AG10803 (cell line): ENCODE measurements at places on chromosomes 6 and 20.

DNA sequence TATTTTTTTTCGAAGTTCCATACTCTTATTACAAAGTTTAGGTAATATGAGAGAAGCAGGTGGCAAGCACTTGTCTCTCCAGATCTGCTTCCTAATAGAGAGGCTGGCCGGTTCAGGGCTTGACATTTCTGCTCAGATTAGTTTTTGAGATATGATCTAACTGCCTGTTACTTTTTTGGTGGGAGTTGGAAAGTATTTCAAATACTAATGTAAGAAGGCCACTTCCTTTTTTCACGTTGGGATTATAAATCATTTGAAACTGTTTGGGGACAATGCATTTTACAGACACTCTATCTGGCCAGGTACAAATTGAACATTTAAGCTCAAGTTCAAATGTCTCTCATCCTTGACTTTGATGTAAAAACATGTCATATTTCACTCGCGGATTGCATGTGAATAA is 222.1 kb upstream of the SULF2 start:
- DNase-seq, result no peak

DNA sequence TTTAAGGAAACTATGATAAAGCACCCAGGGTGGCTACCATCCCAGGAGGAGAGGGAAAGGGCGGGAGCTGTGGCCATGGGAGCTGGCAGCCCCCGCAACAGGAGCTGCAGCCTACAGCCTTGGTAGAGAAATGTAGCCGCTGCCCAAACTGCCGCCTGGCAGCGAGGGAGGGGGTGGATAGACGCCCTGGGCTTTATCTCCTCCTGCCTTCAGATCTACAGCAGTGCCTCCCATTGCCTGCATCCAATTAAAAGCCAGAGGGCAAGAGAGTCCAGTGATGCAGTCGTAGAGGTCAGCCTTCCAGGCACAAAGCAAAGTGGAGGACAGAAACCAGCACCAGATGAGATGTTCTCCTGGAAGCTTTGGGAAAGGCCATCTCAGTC is 35.0 kb upstream of the ZFAND3 start:
- DNase-seq, result no peak

GRCh38 chr6:135085700-135086413 is 31.2 kb upstream of the HBS1L start:
- no peak for DNase-seq

- no peak for DNase-seq
Measured at GRCh38 chr6:108798670-108799353, 49.4 kb upstream of the ARMC2 start.

DNA sequence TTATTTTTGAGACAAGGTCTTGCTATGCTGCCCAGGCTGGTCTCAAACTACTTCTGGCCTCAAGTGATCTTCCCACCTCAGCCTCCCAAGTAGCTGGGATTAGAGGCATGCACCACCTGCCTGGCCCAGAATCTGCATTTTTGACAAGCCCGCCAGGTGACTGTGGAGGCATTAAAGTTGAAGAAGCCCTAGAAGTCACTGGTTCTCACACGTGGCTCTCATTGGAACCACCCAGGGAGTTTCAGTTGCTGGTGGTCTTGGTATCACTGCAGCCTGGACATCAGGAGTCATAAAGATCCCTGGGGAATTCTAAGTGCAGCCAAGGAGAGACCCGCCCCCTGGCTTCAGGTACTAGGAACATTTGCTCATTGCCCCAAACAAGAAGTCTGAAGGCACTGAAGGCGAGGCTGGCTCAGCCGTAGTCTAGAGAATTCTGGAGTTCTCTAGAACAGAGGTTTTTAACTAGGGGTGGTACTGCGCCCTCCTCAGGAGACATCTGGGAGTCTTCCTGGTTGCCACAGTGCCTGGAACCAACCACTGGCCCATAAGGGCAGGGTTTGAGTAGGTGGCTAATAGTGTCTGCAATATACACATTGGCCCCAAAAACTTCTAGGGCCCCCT is 182.8 kb downstream of the ZMYND8 start:
- DNase-seq, result no peak

- no peak for DNase-seq
Measured at GRCh38 chr6:110239526-110240274, 59.5 kb downstream of the CDC40 start.

DNA sequence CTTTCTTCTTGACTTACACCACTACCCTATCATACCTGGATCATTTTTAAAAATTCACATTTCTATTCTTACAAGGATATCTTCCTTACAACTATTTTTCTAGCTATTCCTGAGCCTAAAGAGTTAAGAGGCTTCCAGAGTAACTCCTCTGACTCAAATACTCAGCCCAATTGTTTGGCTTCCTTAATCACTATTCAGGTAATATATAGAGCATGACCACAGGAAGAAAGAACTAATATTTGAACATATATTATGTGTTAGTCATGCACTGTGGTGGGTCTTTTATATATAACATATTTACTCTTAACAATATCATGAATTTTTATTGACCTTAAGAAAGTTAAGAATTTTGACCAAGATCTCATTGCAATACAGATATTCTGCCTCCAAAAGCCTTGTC is 42.0 kb upstream of the ID4 start:
- no peak for DNase-seq

GRCh38 chr20:23314699-23315098 is 35.9 kb upstream of the NXT1 start:
- no peak for DNase-seq

DNA sequence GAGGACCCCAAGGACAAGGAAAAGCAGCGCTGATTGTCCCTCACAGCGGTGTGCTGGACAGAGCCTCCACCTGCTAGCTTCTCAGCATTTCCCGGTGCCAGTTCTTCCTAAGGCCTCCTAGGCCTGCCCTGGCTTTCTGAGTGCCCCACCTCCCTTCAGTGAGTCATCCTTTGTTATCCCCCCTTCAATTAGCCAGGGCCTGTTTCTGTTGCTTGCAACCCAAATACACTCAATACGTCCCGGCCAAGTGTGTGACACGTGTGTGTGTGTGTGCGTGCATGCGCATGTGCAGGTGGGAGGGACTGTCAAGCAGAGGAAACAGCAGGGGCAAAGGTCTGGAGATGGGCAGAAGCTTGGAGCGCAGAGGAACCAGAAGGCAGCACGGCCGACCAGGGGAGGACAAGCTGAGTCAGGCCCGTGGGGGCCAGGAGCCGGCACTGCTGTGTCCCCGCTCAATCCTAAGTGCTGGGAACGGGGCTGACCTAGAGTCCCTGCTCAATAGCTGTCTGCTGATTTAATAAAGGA is 159.8 kb downstream of the PREX1 start:
- no peak for DNase-seq

- DNase-seq, result no peak
Measured at GRCh38 chr6:164882236-164882635, 427.2 kb downstream of the C6orf118 start.

DNA sequence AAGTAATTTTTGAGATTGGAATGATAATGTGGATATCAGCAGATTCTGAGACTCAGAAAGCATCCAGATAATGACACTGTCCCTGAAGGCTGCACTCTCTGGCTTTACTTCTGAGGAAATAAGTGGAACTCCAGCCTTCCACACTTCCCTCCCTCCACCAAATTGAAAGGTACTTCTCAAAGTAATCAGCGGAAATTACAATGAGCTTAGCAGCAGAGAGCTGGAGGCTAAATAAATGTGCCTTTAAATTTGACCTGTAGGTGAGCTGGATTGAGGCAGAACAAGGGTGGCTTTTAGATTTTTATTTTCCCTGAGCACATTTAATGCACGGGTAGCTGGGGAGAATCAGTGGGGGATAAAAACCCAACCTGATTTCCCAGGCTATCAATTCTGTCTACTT is 39.3 kb upstream of the RNF144B start:
- no peak for DNase-seq

DNA sequence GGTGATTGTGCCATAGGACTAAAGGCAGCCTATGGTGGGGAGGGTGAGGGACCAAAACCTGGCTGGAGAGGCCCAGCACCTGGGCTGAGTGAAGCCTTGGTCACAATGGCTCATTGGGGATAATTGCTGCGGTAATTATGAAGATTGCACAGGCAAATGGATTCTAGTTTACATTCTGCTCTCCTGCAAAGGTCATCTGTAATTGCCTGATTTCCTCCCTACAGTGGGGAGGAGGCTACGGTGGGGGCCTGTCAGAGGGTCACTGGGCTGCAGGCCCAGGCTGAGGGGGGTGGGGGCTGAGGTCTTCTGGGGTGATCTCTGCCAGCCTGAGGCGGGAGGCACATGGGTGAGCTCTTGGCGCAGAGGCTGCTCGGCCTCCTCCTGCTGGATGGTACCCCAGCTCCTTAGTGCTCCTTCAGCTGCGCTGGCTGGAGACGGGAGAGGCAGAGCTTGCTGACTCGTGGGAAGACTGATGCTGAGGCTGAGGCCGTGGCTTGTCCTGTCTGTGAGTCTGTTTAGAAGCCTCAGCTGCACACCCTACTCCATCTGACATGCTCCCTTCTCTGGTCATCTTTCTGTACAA is 30.3 kb downstream of the PACSIN1 start:
- DNase-seq, result no peak

DNA sequence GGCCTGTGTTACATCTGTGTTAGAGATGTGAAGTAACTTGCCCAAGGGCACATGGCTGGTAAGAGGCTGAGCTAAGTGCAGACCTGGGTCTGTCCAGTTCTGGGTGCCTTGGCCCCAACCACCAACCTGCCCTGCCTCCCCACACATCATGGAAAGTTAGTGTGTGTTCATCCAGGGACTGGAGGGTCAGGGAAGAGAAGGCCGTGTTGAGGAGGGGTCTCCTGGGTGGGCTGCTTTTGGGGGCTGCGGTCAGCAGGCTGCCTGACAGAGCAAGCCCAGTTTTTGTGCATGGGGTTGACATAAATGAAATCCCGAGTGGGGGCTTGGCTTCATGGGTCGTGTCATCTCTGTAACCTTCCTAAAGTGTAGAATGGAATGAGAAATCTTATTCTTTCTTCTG is 10.9 kb downstream of the PYGB start:
- no peak for DNase-seq

DNA sequence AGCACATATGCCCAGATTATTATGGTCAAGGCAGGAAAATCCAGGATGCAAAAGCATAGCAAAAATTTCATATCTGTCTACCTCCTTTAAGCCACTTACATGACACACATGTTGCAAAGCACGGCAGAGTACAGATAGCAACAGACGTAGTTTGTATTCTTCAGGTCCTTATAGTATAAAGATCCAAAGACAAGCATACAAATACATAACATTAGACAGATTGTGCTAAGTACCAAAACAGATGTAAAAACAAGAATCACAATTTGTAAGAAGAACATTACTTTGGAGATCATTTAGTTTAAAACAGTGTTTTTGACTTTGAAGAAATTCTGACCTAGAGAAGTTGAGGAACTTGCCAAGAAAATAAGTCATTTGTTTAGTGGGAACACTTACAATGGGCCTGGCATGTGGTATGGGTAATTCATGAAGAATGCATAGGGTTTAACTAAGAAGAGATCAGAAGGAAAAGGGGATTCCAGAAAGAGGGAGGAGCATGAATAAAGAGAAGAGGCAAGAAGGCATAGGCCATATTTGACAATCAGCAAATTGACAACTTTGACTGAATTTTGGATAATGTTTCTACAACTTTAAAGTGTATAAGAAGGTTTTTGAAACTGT is 30.6 kb upstream of the LMBRD1 start:
- DNase-seq, result peak; percentile 47

GRCh38 chr6:145214570-145214969 is 520.8 kb downstream of the EPM2A start:
- peak; percentile 23 for DNase-seq

- peak; percentile 29 for DNase-seq
Measured at GRCh38 chr20:18388860-18389259, 78.0 kb downstream of the DZANK1 start.

DNA sequence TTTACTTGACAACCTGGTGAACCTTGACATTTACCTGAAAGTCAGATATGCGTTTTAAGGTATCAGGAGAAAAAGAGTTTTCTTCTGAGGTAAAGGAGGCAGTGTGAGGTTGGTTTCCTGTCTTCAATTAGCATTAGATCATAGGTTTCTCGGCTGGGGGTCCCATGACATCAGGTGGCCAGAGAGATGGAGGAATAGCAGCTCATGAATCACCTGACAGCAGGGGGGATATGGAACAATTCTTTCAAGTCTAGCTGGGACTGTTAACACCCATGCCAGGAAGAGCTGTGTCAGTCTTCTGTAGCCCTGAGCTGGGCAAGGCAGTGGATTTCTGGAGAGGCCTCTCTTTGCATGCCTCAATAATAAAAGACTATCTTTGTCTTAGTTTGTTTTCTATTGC is 108.0 kb upstream of the TMEM170B start:
- no peak for DNase-seq
